ENCODE measurements at places on chromosomes 16 and 17.

GRCh38 chr17:75396796-75397195 lies 8.7 kb downstream of the GRB2 start:
- DNase-seq = no peak

GRCh38 chr16:57258226-57258909 lies 13.3 kb downstream of the ARL2BP start:
- no peak for DNase-seq

GRCh38 chr16:68732042-68732680 lies 4.9 kb upstream of the CDH1 start:
- no peak for DNase-seq

DNA sequence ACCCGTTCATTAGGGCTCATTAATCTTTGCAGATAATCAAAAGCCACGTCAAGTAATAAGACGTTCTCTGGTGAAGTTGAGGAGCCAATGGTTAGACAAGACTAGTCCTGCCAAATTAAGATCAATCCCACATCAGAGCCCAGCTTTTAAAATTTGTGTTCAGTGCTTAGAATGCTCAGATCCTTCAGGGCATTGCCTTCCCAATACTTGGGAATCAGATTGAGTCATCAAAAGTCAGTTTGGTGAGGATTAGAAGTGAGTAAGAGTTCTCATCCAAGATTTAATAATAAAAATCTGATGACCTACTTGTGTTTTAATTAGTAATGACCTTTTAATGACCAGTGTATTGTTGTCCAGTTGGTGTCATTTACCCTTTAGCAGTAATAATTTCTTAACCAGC lies 19.8 kb downstream of the MAP2K4 start:
- no peak for DNase-seq
